C1 segment of cervical spinal cord (tissue), 14 donors: ENCODE measurements at places on chromosomes 2 and 18.

- DNase-seq = no peak
Measured at GRCh38 chr2:24054366-24055010, 4.9 kb downstream of the FKBP1B start.

DNA sequence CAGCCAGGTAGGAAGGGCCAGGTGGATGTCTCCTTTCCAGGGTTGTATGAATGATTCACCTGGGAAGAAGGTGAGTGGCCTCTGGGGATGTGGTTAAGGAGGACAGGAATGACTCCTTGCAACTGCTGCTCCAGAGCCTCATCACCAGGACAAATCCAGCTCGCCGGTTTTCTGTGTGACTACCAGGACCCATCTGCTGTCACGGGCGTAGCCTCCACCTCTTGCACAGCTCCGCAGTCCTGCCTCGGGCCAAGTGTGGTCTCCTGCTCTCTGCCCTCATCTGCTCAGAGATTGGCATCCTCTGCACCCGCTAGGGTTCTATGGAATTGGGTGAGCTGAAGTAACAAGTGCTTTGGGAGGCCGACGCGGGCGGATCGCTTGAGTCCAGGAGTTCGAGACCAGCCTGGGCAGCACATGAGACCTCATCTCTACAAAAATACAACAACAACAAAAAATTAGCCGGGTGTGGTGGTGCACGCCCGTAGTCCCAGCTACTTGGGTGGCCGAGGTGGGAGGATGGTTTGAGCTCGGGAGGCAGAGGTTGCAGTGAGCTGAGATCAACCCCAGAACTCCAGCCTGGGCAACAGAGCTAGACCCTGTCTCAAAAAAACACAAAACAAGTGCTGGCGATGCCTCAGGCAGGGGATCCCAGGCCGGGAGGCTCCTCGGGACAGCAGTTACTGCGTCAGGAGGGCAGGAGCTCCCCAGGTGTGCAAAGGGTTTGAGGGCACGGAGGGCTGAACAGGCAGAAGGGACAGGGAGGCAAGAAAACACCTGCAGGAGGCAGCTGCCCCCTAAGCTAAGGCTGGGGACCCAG is 831 bp upstream of the D2HGDH start:
- DNase-seq = no peak

- no peak for DNase-seq
Measured at GRCh38 chr2:104969564-104969963, 68.3 kb upstream of the MRPS9 start.

- DNase-seq = no peak
Measured at GRCh38 chr2:215479536-215480240, 43.8 kb upstream of the FN1 start.

GRCh38 chr2:232927032-232927792 is 57.1 kb downstream of the SNORC start:
- DNase-seq = no peak

DNA sequence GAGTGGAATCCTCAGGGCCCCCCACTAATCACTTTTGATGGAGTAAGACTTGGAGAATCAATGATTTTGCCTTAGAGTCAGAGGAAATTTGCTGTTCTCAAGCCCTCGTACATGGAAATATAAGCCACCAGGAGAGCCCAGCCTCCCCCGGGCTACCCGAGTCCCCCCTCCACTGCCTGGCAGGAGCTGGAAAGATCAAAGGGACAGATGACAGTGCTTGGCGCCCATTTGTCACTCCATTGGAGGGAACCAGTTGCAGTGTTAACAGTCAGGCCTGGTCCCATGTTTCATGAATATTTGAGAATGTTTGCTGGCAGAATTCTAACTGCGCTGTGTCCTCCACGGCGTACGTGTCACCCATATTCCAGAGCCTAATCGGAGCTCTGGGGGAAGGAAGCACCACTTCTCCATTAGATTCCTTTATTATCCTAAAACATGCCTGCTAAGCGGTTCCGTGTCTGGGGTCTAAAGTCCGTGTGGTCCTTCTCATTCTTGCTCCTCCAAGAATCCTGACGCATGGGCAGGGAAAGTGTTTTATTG is 202.4 kb downstream of the KLHL29 start:
- DNase-seq = no peak

- no peak for DNase-seq
Measured at GRCh38 chr2:145267451-145267850, 747.5 kb upstream of the ZEB2 start.

GRCh38 chr18:48013162-48013561 is 82.7 kb upstream of the SMAD2 start:
- DNase-seq = no peak

- peak; percentile 6 for DNase-seq
Measured at GRCh38 chr2:178191004-178191508, 3.3 kb upstream of the OSBPL6 start.

- peak; percentile 63 for DNase-seq
Measured at GRCh38 chr2:20596973-20597859, 53.7 kb downstream of the HS1BP3 start.

- no peak for DNase-seq
Measured at GRCh38 chr18:42915299-42915698, 200.2 kb downstream of the RIT2 start.

- no peak for DNase-seq
Measured at GRCh38 chr18:31162419-31162793, 250 bp downstream of the DSC1 start.

GRCh38 chr18:67549946-67550345 is 33.4 kb upstream of the DSEL start:
- no peak for DNase-seq

- no peak for DNase-seq
Measured at GRCh38 chr2:128380061-128380889, 61.6 kb upstream of the HS6ST1 start.

DNA sequence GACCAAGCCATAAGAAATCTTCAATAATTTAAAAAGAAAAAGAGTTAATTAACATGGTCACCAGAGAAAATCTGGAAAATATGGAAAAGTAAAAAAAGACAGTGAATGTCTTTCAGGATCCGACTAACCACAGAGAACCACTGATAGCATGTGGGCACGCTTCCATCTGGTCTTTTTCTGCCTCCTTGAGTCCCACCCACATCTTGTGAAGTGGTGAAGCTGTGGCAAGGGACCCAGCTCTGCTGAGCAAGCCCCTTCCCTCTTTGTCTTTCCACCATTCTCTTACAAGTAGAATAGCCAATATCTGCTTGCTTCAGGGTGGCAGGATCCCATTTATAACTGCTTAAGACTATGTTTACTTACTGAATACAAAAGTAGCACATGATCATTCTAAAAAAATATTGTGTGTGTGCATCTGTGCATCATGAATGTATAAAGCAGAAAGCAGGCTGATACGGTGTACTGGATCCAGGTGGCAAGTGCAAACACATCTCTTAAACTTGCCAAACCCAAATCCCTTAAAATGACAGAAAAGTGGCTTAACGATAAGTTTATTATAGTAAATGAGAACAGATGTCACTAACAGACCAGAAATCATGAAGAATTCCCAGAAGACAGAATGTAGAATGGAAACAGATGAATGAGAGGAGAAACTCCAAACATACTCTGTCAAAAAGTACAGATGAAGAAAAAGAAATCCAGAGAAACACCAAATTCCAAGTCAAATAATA is 52.3 kb downstream of the FOXI3 start:
- DNase-seq = no peak

DNA sequence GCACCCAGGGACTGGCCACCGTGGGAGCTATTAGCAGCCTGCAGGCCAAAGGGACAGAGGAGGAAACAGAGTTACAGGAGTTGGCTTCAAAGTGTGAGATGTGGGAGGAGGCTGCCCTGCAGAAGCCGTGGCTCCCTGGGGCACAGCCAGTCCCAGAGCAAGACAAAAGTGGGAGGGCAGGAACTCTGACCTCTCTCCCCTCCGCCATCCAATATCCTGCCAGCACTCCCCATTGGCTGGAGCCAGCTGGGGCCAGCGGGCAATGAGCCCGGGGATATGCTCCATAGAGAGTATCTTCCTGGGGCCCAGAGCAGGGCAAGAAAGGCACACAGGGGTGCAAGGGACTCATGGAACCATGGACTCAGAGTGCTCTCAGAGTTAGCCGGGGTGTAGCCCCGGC is 143.1 kb downstream of the INHBB start:
- no peak for DNase-seq

- DNase-seq = no peak
Measured at GRCh38 chr2:23596316-23596885, 211.4 kb downstream of the KLHL29 start.

GRCh38 chr18:13730481-13730880 is 4.0 kb downstream of the RNMT start:
- DNase-seq = no peak

DNA sequence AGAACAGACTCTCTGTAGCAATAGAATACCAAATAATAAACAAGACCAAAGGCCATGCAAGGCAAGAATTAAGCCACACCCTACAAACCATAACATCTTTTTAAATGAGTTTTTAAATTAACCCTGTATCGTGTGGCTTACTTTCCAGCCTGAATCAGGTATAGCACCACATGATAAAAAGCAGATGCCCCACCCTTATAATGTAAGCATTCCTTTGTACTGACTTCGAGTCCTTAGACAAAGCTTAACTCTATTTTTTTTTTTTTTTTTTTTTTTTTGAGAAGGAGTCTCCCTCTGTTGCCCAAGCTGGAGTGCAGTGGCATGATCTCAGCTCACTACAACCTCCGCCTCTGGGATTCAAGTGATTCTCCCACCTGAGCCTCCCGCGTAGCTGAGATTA is 1.7 kb upstream of the C2orf42 start:
- no peak for DNase-seq

GRCh38 chr2:121210691-121211090 is 74.3 kb downstream of the TFCP2L1 start:
- DNase-seq = no peak

GRCh38 chr2:105431367-105432043 is 32.7 kb upstream of the FHL2 start:
- no peak for DNase-seq

- DNase-seq = no peak
Measured at GRCh38 chr2:207475546-207475945, 54.2 kb upstream of the CREB1 start.

DNA sequence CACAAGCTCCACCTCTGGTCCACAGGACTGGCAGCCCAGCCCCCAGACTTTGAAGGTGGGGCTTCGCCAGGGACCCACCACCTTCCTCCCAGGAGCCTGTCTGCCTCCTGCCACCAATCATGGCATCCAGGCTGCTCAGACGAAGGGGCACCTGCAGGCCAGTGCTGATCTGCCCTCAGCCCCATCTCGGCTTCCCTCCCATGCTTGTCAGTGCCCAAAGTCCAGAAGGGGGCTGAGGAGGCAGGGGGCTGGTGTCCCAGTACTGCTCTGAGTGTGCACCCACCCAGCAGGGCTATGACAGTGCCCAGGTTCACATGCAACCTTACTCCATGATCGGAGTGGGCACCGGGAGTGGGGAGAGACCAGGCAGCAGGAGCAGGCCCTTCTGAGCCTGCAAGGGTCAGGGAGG is 25.3 kb upstream of the RUFY4 start:
- no peak for DNase-seq

- no peak for DNase-seq
Measured at GRCh38 chr2:178395295-178395694, 55.7 kb downstream of the PRKRA start.

- no peak for DNase-seq
Measured at GRCh38 chr18:22412176-22412911, 5.4 kb downstream of the CTAGE1 start.

- DNase-seq = no peak
Measured at GRCh38 chr2:122077771-122078170, 322.3 kb downstream of the TSN start.

DNA sequence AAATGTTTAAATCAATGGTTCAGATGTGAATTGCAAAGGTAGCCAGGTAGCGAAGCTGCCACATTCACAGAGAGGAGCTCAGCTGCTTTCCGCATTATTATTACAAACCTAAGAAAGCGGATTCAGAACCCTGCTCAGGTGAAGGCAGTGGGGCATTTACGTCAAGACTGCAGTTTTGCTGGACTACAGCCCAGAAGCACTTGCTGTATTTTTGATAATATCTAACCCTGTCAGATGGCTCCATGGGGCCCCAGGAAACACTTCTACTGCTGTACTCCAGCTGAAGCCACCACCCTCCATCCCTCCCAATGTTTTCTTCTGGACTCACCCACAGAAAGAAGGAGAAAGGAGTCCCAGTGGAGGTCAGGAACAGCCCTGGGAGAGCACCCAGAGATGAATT is 96.9 kb downstream of the TPO start:
- DNase-seq = no peak

DNA sequence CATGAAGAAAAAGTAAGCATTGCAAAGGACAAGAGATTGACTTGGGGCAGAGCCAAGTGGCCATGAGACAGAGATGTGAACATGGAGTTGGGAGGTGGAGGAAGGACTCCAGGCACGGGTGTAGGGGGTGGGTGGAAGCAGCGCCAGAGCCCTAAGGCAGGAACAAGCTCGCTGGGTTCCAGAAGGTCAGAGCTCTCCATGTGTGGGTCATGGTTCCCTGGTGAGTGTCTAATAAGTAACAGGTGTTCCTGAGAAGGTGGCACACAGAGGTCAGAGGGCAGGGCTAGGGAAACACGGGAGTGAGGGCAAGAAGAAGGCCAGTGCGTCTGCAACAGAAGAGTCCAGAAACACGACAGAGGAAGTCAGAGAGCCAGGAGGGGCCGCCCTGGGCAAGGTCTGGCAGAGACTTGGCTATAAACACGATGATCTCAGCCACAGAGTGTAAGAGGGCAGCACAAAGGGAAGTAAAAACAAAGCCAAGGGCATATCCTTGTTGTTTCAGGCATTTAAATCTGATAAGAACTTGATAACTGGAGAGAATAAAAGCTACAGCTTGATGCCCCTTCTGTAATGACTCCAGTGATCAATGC is 260.8 kb downstream of the TGIF1 start:
- peak; percentile 10 for DNase-seq

GRCh38 chr18:37662546-37663339 is 97.1 kb upstream of the CELF4 start:
- DNase-seq = no peak

DNA sequence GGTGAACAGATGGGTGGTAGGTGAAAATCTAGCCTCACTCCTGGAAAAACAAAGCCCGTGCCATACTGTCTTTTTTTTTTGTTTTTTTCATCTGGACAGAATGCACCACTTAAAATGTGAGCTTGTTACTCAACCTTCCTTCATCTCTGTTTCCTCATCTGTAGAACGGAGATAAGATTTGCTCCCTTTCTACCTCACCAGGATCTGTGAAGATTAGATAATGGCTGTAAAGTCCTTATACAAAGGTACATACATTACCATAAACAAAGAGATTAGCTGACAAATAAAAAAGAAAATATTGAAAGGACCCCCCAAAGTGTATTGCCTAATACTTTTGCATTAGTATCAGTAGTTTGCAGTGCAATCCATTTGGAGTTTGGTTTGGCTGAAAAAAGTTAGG is 75.4 kb upstream of the ZEB2 start:
- DNase-seq = no peak

- no peak for DNase-seq
Measured at GRCh38 chr18:3410273-3410672, 39.7 kb upstream of the TGIF1 start.
